Activated CD4-positive, alpha-beta T cell treated with anti-CD3 and anti-CD28 coated beads, Interleukin-2, Interleukin-4, amounts not matched to agents 100 ng/mL and 50 ng/mL, durations not matched to agents 16 hours and 8 hours (primary cell): ENCODE measurements at places on chromosomes 12 and 14.

GRCh38 chr12:51269174-51270066 is 795 bp downstream of the SMAGP start:
- DNase-seq, result peak; percentile 31

GRCh38 chr14:97250931-97251330 is 453.7 kb downstream of the VRK1 start:
- DNase-seq, result no peak

GRCh38 chr12:124786061-124786964 is 77.4 kb downstream of the SCARB1 start:
- no peak for DNase-seq

- DNase-seq, result no peak
Measured at GRCh38 chr14:93929048-93929535, 1.9 kb downstream of the FAM181A start.

DNA sequence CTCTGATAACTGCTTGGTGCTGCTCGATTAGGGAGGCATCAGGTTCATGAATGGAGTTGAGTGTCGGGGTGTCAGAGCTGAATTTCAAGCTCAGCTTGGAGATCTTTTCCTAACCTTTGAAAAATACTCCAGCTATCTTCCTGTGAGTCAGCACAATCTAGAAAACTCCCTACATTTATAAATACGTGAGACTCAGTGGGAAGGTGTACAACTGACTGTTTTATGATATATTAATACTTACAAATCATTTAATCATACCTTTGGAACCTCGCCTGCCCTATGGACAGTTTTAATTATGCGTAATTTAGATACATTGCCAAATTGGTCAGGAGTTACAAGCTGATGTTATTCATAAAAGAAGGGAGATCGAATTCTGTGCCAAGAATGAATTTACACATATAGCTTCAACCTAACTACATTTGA is 961 bp downstream of the CMAS start:
- no peak for DNase-seq

GRCh38 chr12:99053616-99054362 is 408.7 kb downstream of the APAF1 start:
- no peak for DNase-seq

DNA sequence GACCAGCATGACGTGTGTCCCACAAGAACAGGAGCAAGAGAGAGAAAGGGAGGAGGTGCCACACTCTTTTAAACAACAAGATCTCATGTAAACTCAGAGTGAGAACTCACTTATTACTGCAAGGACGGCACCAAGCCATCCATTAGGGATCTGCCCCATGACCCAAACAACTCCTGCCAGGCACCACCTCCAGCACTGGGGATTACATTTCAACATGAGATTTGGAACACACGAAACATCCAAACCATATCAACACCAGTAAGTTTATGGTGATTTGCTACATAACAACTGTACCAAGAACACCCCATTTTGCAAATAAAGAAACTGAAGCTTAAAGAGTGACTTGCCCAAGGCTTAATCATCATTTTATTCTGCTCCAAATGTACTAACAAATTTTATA is 23.7 kb upstream of the OR6J1 start:
- DNase-seq, result no peak

DNA sequence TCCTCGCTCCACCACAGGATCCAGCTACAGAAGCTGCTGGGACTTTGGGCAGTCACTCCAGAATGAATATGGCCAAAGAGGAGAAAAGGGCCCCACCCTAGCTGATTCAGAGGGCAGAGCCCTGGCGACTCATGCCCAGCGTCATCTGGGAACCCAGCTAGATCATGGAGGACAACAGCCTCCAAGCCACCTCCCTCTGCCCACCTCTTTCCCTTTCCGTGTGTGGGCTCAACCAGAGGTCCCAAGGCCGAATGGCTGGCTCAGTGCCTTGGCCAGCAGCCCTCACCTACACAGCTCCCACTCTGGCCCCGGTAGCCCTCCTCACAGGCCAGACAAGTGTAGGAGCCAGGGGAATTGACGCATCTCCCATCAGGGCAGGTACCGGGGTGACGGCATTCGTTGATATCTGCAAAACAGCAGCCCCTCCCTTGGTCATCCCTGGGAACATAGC is 17.4 kb downstream of the ISCA2 start:
- no peak for DNase-seq

DNA sequence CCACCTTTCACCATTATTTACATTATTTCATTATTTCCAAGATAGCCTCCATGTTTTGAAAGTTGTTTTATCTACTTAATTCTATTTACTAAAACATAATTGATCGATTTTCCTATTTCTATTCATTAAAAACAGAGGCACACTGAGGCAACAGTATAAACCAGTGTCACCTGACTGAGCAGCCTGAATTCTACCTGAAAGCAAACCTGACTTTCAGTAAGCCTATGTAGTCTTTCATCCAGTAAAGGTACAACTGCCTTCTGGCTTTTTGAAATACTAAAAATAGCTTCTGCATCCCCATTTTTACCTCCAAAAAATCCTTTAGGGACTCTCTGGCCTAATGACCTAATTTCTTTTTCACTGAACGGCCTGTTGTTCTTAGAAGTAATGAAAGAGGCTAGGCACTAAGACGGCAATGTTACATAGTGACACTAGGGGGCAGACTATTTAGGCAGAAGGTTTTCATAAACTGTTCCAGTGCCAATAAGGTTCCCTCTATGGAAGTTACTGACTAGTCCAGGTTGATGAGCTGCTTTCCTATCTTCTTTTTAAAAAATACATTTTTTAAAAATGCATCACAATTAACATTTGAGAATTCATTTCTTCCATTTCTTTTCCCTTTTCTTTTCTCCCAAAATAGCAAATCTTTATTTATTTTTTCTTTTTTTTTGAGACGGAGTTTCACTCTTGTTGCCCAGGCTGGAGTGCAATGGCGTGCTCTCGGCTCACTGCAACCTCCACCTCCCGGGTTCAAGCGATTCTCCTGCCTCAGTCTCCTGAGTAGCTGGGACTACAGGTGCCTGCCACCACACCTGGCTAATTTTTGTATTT is 17.5 kb downstream of the ANAPC5 start:
- DNase-seq, result peak; percentile 60

- no peak for DNase-seq
Measured at GRCh38 chr14:69667938-69668335, 56.5 kb downstream of the SUSD6 start.

DNA sequence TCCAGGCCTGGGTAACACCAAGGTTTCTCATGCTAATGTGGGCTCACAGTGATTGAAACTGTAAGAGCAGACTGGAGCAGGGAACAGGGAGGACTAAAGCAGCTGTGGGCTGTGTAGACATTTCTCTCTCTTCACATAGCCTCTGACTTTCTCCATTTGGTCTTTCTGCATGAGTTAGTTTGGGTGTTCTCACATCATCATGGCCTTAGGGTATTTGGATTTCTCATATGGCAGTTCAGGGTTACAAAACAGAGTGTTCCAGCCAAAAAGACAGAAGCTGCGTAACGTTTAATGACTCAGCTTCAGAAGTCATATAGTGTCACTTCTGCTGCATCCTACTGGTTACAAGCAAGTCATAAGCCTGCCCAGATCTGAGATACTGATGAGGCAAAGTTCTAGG is 52.0 kb upstream of the OSBPL8 start:
- DNase-seq, result no peak

- no peak for DNase-seq
Measured at GRCh38 chr14:85276979-85277228, 253.0 kb upstream of the FLRT2 start.

GRCh38 chr14:76767681-76768656 is 6.7 kb downstream of the VASH1 start:
- DNase-seq, result peak; percentile 75

DNA sequence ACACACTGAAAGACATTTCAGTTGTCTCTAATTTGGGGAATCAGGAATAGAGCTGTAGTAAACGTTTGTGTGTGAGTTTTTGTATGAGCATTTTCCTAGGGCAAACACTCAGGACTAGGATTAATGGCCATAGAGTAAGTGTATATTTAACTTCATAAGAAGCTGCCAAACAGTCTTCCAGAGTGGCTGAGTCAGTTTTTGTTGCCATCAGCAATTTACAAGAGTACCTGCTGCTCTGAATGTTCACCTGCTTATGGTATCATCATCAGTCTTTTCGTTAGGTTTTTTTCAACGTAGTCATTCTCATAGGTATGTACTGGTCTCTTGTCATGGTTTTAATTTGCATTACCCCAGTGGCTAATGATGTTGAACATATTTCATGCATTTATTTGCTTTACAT is 30.6 kb upstream of the TRHDE start:
- no peak for DNase-seq

- peak; percentile 73 for DNase-seq
Measured at GRCh38 chr12:119544765-119545625, 48.6 kb upstream of the TMEM233 start.

- no peak for DNase-seq
Measured at GRCh38 chr12:114011711-114012110, 45.6 kb upstream of the RBM19 start.

- no peak for DNase-seq
Measured at GRCh38 chr12:52228931-52229330, 4.1 kb upstream of the KRT7 start.

- DNase-seq, result no peak
Measured at GRCh38 chr14:68365228-68365627, 427.6 kb downstream of the ZFP36L1 start.

- peak; percentile 33 for DNase-seq
Measured at GRCh38 chr12:66188584-66189485, at the start of gene IRAK3. Gene IRAK3, plus strand, starts transcription at chr12:66189214. Its CDS starts 86 bp downstream, at chr12:66189300.

- DNase-seq, result peak; percentile 45
Measured at GRCh38 chr12:68483592-68484383, 126.9 kb upstream of the RAP1B start.

- DNase-seq, result no peak
Measured at GRCh38 chr14:59836116-59836515, 34.5 kb downstream of the RTN1 start.

DNA sequence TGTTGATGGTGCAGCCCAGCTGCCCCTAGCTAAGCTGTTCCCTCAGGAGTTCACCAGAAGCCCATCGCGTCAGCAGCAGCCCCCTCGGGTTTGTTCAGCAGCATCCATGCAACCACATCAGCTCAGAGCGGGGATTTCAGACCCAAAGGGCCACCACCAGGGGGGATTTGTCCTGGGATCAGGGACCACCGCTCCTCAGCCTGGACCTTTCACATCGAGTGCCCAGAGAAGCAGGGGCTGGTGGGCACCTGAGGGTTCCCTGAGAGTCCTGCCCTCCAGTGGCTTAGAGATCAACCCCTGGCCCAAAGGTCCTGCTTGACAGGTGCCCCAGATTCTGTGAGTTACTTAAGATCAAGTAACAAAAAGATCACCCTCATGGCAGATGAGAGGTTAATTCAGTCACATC is 65.9 kb upstream of the C14orf180 start:
- DNase-seq, result no peak

DNA sequence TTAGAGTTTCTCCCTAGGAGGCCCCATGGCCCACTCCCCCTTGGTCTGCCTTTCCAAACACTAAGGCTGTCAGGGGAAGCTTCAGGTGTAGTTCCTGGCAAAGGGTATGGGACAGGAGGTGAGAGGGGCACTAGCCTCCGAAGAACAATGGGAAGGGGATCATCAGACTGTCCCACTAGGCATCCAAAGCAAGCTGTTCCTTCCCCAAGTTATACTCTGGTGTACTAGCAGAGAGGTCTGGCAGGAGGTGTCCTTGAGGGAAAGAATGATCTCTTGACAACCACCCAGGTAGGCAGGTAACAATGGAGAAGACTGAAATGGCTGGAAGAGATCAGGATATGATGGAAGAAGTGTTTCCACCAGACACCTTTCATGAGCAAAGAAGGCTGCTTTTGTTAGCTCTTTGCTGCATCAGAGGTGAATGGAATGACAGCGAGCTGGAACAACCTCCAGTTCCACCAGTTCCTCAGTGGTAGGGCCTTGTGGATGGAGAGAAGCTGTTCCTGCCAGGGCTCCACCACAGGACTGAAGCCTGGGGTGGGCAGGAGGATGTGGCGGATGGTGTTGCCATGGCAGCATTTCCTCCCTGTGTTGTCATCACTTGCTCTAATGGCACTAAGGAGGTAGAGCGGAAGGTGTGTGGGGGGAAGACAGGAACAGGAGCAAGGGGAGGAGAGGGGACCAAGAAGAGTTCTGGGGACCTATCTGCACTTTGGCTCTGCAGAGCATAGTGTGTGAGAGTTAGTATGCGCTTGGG is 2.3 kb upstream of the AGAP2 start:
- DNase-seq, result peak; percentile 86

DNA sequence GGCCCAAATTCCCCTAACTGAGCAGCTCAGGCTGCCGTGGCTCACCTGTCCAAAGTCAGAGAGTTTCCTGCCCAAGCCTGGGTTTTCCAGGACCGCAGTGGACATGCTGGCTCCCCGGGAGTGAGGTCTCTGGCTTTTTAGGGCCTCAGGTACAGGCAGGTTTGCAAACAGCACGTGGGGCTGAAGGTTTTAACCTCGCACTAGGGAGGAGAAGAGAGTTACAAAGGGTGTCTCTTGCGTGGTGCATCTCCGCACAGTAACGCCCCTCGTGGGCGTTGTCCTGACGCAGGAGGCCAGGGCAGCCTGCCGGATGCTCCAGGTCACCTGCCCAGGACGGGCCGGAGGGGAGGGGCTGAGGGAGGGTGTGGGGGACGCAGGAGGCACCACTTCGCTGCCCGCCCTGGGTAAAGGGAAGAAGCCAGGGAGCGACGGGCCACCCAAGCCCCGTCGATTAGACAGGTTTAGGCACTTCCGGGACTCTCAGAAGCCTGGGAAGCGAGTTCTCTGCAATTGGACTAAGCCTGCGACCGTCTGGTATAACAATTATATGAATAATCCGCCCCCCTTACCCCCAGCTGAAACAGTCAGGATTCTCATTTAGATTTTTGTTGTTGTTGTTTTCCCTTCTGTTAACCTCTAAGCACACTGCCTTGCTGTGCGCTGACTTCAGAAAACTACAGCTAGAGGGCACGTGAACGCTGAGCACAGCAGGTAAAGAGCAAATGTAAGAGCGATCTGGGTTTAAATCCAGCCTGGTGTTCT is at the start of gene PAH:
PAH (minus strand) TSS at position 219 of the 762 bp plus-strand sequence; CDS start at position 105, 114 bp downstream.
- DNase-seq, result no peak

GRCh38 chr14:78227248-78228077 is 57.3 kb downstream of the NRXN3 start:
- no peak for DNase-seq

DNA sequence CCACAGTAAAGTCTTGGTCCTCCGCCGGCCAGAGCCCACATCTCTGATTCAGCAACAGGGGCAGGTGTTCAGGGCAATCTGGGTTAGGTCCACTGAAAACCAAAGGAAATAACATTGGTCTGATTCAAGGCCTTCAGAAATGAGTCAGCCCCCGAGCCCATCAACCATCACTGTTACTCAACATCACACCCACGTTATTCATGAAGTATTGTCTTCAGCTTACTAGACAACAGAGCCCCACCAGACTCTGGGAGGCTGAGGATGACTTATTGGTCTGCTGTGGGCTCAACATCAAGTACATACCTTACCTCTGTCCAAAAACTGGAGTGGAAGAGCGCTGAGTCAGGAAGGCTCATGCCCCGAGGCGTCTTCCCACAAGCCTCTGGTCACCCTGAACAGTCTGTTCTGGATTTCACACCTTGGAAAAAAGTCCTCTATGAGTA is 97.5 kb downstream of the ZFP36L1 start:
- DNase-seq, result peak; percentile 68

DNA sequence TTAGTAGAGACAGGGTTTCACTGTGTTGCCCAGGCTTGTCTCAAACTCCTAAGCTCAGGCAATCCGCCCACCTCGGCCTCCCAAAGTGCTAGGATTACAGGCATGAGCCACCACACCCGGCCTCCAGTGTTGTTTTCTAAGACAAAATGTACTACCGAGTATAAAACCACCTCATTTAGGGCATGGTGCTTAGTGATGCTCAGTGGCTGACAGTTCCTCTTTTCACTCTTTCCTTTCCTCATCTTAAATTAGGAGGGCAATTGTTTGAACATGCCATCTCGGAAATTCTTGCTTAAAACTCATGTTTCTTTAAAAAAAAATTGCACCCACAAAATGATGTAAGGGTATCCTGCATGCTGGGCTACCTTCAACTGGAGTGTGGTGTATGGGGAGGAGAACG is 89.0 kb downstream of the RFX4 start:
- no peak for DNase-seq
